Cortex of kidney (tissue), 1 donor: ENCODE measurements at places on chromosomes 3 and 15.

DNA sequence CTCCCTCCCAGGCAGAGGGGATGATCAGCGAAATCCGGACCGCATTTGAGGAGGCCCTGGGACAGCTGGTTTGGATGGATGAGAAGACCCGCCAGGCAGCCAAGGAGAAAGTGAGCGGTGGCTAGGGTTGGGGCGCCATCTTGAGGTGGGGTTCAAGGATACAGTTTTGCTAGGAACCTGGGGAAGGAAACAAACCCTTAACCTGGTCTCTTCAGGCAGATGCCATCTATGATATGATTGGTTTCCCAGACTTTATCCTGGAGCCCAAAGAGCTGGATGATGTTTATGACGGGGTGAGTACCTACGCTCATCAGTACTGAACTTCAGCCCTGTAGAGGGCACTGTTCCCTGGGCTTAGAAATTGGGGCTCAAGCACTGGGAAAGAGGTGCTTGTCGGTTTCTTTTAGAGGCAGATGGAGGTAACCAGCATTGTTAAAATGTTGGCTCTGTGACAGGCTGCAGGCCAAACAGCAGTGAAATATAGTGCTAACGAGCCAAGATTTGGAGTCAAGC, 9.6 kb upstream of the PSMD2 start:
- no peak for DNase-seq

GRCh38 chr15:43518197-43518761, 871 bp downstream of the MAP1A start:
- DNase-seq: no peak

DNA sequence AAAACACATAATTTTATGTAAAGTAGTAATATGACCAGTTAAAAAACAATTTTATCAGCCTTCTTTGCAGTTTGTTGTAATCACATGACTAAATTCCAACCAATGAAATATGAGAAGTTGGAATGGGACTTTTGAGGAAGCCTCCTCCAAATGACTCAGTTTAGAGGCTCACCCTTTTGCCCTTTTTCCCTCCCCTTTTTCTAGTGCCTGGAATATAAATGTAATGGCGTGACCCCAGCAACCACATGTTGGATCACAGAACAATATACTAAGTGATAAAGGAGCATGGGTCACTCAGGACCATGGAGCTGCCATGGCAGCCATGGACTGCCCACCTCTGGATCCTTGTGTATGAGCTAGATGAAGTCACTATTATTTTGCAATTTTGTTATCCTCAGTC, 48.8 kb upstream of the HEG1 start:
- no peak for DNase-seq

GRCh38 chr3:79001255-79001654, 766.5 kb downstream of the ROBO1 start:
- no peak for DNase-seq

DNA sequence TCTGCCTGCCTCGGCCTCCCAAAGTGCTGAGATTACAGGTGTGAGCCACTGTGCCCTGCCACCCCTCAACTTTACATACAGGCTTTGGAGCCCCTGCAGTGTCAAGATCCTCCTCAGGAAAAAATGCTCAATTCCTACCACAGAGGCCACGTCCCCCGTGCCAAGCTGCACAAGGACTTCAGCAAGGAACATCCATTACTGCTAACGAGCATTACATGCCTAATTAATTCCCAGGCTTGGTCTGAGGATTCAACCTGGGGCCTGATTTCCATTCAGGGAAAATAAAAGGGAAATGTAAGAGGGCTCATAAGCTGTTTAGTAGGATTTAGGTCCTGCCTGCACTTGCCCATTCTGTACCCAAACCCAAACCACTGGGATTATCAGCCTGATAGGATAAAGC, 161.4 kb downstream of the RAB11A start:
- DNase-seq: no peak

GRCh38 chr3:188270423-188270972, 116.5 kb downstream of the LPP start:
- no peak for DNase-seq

DNA sequence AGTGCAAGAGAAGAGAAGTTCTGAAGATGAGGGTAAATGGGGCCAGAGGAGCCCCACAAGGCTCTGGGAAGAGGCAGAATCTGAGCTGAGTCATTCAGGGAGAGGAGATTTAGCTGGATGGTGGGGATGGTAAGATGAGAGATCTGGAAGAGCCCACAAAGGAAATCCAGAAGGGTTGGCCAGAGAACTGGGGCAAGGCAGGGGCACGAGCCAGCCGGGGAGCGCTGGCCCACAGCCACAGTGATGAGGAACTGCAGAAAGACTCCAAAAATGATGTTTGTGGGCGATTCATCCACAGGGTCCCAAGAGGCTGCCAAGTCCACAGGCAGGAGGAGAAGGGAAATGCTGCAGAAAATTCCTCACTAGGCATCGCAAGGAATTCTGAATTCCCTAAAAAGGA, 75.9 kb upstream of the ATP2B2 start:
- no peak for DNase-seq

DNA sequence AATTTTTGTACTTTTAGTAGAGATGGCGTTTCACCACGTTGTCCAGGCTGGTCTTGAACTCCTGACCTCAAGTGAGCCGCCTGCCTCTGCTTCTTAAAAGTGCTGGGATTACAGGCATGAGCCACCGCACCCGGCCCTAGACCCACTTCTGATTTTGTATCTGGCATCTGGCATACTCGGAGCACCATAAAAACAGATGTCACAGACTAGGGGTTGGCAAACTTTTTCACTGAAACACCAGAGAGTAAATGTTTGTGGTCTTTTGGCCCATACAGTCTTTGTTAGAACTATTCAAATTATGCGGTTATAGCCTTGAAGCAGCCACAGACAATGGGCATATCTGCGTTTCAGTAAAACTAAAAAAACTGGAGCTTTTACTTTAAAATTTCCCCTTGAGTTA, 110.7 kb downstream of the TJP1 start:
- DNase-seq: no peak

DNA sequence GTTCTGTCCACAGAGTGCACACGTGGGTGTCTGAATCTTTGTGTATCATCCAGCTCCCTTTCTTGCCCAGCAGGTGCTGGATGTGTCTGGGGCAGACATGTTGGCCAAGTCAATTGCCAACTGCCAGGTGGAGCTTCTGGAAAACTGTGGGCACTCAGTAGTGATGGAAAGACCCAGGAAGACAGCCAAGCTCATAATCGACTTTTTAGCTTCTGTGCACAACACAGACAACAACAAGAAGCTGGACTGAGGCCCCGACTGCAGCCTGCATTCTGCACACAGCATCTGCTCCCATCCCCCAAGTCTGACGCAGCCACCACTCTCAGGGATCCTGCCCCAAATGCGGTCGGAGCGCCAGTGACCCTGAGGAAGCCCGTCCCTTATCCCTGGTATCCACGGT, 12.5 kb upstream of the RPP14 start:
- no peak for DNase-seq

- no peak for DNase-seq
Measured at GRCh38 chr3:126501054-126501453, 16.5 kb downstream of the UROC1 start.

- DNase-seq: no peak
Measured at GRCh38 chr3:190701096-190701532, 161.4 kb downstream of the GMNC start.

GRCh38 chr3:103609472-103609871, 1174.7 kb downstream of the ZPLD1 start:
- no peak for DNase-seq

DNA sequence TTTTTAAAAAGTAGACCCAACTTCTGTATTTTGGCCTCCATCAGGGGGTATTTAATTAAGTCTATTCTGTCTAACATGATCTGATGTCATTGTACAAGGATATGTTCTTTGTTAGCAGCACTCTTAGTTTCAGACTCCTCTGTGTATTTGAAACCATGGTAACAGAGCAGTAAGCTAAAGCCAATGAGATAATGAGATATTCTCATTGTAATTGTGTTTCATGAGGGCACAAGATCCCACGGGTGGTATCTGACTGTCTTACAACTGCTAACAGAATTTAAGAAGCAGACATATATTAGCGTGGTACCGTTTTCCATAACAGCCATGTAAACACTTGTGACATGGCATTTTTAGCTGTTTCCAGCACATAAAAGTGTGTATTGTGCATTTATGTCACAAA, 251.2 kb upstream of the VEPH1 start:
- DNase-seq: no peak

- DNase-seq: no peak
Measured at GRCh38 chr3:110576960-110577359, 494.7 kb upstream of the NECTIN3 start.

GRCh38 chr3:146065573-146066006, 95.4 kb downstream of the PLOD2 start:
- DNase-seq: no peak

- no peak for DNase-seq
Measured at GRCh38 chr3:21170964-21171363, 580.0 kb downstream of the ZNF385D start.

- DNase-seq: no peak
Measured at GRCh38 chr3:37086918-37087317, 87.5 kb downstream of the LRRFIP2 start.

DNA sequence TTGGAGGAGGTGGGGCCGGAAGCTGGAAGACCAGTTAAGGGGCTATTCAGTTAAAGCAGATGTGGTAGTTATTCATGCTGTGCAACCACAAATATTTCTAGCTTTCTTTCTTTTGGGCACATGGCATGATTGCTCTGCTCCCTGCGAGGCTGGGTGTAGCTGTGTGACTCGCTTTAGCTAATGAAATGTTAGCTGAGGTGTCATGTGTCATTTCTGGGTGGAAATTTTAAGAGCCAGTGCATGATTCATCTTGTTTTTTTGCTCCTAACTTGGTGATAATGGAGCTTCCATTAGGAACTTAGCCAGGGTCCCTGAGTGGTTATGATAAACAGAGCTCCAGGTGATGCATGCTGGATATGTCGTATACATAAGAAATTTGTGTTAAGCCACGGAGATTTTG, 300.6 kb downstream of the SATB1 start:
- no peak for DNase-seq

DNA sequence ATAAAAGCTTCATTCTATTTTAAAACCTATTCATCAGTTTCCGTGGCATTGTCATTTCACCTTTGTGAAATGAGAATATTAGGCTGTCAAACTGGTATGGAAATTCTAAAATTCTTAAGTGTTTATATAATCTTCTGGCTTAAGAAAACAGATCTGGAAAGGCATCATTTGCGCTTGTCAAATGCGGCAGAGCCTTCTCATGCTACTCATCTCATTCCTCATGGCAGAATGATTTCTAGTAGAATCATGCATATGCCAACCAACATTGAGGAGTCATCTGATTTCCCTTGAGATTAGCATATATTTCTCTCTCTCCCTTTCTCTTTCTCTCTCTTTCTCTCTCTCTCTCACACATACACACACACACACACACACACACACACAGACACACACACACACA, 48.8 kb downstream of the STRIT1 start:
- DNase-seq: no peak
